ENCODE measurements at places on chromosomes 4 and X.

- DNase-seq: no peak
These were observed 310.8 kb downstream of the HNRNPD start for GRCh38 chr4:82063017-82063416.

GRCh38 chrX:55710701-55711100 lies 6.8 kb upstream of the RRAGB start:
- DNase-seq: no peak

DNA sequence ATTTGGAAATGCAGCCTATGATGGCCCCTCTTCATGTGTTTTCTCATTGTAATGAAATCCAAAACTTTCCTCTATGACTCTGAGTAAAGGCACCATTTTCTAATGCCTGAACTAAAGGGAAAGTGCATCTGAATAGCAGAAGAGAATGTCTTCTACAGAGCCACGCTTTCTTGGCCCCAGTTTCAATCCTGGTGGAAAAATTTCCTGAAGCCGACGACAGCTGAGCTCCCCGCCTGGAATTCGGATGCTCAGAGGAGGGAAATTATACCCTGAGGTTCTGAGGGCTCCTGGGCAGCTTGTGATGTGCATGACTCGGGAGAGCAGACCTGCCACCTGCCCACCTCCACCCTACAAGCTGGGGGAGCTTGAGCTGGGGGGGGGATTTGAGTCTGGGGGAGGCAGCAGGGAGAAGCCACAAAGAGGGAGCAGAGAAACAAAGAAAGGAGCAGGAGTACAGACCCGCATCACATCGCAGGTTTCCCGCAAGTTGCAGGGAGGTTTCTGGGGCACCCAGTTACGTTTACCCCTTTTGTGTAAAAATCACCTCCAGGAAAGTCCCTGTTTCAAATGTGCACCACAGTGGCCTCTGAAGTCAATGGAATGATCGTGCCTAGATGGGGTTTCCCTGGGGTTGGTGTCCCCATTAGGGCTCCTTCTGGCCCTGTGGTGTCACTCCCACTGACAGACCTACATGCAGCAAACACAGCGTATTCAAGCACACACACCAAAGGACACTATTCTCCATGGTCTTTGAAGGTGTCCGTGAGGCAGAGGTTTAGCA lies 145.6 kb upstream of the RBPJ start:
- DNase-seq: no peak

GRCh38 chr4:27011401-27011800 lies 150.8 kb downstream of the STIM2 start:
- no peak for DNase-seq

DNA sequence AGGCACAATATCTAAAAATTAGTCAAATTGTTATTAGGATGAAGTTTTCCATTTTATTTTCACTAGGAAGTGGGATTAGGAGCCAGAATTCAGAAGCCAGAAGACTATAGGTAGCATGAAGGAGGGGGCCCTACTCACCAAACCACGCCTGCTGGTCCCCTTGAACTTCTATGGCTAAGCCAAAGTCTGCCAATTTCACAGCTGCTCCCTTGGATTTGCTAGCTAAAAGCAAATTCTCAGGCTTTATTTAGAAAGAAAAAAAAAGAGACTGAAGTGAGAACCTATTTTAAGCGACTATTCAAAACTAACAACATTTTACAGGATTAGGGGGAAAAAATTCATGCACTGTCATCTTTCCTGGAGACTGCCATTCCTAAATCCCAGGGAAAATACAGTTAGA lies 224.3 kb downstream of the CAMK2D start:
- no peak for DNase-seq

GRCh38 chrX:11949291-11949690 lies 189.0 kb upstream of the FRMPD4 start:
- no peak for DNase-seq

DNA sequence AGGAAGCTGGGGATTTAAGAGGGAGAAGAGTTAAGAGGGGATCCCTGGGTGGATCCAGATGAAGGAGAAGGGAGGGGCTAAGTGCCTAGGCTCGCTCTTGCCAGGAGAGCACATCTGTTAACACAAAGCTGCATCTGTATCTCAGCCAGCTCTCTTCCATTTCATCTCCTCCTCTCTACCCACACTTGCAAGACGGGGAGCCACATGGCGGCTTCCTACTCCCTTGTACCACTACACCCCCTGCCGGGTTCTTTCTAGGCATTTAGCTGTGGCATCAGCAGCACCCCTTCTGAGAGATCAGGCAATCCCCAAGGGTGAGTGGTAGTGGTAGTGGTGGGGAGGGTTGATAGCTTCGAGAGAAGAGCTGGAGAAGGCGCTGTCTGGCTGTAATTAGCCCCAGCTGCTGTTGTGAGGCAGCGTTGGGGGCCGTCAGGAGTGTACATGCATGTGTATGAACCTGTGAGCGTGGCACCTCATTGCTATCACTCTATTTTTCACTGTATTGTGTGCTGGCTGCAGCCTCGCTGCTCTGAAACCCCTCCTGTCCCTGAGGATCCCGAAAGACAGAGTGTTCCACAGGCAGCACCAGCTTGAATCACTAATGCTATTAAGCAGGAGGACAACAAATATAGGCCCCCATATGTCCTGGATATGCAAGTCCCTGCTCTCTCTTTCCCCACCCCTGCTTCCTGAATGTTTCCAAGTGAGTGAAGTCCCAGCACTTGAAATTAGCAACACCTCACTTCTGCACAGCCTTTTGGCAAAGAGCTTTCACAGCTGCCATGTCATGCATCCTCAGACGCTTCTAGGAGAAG lies 73.7 kb downstream of the RTL9 start:
- DNase-seq: no peak

DNA sequence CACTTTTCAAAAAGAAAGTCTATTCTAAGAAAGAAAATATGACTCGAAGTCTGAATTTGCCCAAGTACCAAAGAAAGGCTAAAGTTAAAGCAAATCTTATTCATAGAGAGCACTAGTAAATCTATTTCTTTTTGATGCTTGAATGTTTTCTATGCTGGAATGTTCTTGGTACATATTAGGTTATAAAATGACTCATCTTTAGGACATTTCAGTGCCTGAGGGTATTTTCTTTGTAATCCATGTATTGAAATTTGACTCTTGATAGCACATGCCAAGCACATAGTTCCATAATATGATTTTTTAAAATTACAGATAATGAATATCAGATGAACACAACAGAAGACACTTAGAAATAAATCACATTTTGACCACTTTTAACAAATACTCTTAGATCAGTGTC lies 232.8 kb downstream of the TRIML1 start:
- no peak for DNase-seq

GRCh38 chr4:100849319-100849718 lies 331.5 kb upstream of the EMCN start:
- DNase-seq: no peak

DNA sequence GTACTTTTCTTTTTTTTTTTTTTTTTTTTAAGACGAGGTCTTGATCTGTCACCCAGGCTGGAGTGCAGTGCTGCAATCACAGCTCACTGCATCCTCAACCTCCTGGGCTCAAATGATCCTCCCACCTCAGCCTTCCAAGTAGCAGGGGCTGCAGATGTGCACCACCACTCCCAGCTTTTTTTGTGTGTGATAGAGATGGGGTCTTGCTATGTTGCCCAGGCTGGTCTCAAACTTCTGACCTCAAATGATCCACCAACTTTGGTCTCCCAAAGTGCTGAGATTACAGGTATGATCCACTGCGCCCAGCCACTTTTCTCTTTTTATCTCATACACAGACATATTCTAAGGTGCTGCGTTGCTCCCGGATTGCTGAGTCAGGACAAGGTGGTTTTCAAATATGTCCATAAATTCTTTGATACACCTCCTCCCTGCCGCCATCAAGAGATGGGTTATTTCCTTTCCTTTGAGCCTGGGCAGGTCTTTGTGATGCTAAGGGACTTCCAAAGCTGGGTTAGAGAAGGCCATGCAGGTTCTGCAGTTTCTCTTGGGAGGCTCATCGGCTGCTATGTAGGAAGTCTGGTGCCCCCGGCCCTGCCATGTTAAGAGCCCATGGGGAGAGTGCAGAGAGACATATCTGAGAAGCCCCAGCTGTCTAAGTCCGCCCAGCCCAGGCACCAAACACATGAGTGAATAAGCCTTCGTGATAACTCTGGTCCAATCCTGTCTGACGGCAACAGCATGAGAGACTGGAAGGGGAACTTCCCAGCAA lies 8.4 kb upstream of the PLA2G12A start:
- no peak for DNase-seq

DNA sequence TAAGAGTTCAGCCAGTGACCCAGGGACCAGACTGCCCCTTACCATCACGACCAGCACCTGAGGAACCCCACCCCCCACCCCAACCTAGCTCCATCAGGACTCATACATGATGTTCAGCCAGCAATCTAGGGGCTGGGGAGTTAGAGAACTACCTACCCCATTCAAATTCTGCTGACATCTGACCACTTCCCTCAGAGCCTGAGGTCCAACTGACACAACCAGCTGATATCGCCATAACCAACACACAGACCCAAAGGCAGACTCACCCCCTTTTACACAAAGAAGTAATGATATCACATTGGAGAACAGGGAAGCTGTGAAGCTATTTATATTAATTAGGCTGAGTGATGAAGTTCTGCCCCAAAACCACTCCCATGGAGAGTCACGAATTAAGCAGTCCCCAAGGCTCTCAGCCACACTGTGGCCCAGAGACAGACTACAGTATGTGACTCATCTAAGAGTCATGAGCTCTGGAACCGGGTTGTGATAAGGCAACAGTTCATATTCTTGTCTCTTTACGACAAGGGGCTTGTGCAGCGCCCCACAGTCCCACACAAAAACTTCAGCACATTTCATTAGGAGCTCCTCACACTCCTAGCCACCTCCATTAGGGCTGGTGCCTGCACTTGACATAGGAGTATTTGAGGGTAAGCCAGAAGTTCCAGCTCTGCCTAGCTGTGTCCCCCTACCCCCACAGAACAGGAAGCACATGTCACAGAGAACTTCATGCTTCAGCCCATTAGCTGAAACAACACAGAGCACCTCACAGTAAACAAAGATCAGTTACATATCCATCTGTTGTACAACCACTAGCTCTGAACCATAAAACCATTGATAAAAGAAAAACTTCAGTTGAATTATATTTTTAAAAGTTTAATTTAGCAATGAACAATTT lies 184.7 kb upstream of the ZCCHC13 start:
- DNase-seq: no peak

- DNase-seq: no peak
These were observed 11.2 kb upstream of the PLAC8 start for GRCh38 chr4:83125738-83126141.

DNA sequence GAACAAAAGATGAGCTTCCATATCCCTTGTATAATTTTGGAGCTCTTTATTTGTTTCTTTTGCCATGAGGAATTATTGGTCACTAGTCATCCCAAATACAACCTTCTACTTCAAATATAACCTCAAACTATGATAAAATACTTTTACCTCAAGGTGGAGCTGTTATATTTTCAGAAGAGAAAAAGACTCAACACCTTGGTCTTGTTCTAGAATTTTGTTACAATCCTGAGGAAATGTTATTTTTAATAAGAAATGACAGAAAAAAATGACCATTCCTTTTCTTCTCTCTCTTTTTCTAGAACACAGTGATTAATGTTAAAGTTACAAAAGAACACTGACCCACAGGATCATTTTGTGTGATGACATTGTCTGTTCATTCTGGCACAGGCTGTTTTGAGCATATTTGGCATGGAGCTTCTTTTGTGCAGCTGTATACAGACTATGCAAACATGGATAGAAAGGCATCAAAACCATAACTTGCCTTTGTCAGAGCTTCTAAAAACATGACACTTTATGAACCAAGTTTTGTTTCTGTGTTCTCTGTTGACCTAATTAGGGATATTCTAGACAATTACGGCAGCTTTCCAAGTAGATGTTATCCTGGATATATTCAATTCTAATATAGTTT lies 159.6 kb upstream of the CTSO start:
- DNase-seq: no peak

GRCh38 chrX:11967986-11968869 lies 170.0 kb upstream of the FRMPD4 start:
- DNase-seq: no peak

- no peak for DNase-seq
These were observed 72.6 kb downstream of the GPR82 start for GRCh38 chrX:41796577-41796976.

- no peak for DNase-seq
These were observed 6.2 kb upstream of the CXCL13 start for GRCh38 chr4:77599378-77599777.

GRCh38 chr4:165386328-165386727 lies 7.5 kb downstream of the CPE start:
- DNase-seq: no peak

- DNase-seq: no peak
These were observed 366.0 kb upstream of the FGF13 start for GRCh38 chrX:139077281-139078250.

DNA sequence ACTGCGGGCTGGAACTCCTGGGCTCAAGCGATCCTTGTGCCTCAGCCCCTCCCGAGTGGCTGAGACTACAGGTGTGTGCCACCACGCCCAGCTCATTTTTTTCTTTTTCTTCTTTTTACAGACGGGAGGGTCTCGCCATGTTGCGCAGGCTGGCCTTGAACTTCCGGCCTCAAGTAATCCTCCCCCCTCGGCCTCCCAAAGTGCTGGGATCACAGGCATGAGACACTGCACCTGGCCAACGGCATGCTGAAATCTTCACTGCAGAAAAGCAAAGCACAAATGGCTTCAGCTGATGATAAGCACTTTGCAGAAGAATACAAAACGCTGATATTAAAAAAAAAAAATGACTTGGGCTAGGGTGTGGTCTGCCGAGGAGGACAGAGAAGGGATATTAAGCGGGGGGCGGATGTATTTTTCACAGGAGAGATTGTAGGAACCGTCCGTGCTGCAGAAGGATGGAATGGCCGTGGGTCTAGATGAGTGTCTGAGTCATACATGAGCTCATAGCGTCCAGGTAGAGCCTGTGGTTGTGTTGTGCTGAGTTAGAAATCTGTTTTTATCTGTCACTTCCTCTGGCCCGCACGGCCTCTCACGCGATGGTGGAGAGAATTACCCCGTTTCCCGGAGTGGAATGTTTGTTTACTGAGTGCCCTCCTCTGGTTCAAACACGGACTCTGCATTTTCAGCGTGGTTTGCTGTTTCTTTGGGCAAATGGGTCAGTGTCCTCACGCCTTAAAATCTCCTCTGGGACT lies 8.5 kb upstream of the AKAP17A start:
- DNase-seq: no peak

GRCh38 chr4:113635739-113636437 lies 125.7 kb downstream of the CAMK2D start:
- DNase-seq: no peak

DNA sequence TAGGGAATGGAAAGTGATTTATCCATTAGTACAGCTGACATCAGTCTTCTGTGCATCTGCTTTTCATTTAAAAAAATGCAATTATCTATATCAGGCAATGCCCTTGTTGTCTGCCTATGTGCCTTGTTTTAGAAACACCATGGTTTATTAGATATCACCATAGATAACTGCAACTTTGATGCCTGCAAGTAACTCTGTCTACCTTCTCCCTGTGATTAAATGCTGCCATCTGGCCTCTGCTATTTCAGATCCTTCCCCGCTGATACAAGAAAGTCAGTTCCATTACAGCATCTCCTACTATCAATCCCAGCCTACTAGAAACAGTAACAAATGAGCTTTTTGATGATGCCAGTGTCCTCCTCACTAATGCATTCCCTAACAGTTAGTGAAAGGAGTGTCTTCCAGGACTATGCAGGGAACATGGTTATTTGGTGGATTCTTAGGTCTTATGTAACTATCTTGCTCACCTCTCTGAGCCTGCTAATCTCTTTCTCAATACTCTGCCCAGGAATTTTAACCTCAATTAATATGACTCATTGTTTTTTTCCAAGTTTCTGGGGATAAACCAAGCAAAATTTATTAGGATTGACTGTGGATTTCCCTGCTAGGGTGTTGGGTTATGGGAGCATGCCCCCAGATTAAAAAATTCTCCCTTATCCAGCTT lies 444.9 kb downstream of the RAPGEF2 start:
- no peak for DNase-seq
